ENCODE measurements at places on chromosomes 6 and 20.

DNA sequence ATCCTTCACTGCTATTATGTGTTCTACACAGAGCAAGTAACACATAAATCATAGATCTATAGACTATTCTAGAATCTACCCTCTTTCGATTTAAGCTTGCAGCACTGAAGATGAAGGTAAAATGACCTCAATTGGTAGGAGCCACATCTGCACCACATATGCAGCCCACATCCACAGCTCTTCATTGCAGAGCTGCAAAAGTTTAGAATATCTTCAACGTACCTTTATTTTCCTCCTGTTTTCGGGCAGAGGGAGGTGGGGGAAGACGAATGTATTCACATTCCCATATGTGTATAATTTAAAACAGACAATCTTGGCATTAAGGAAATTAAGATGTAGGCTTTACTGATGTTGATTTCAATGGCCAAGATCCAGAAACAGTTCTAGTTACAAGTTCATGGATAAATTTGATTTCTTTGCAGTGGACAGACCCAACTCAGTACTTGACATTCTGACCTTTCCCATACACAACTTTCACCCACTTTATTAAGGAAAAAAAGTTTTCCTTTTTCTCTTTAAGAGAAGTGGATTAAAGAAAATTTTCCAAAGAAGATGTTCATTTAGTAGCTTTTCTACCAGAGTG, 14.0 kb downstream of the EPB41L2 start:
- no peak for DNase-seq

GRCh38 chr6:106790935-106791334, 161.6 kb downstream of the QRSL1 start:
- DNase-seq = no peak

- no peak for DNase-seq
Measured at GRCh38 chr6:135181333-135182070, 394 bp downstream of the MYB start.

GRCh38 chr20:61558726-61559125, 306.7 kb downstream of the CDH4 start:
- DNase-seq = no peak

GRCh38 chr6:136920216-136920615, 1.9 kb upstream of the SLC35D3 start:
- peak; percentile 4 for DNase-seq

DNA sequence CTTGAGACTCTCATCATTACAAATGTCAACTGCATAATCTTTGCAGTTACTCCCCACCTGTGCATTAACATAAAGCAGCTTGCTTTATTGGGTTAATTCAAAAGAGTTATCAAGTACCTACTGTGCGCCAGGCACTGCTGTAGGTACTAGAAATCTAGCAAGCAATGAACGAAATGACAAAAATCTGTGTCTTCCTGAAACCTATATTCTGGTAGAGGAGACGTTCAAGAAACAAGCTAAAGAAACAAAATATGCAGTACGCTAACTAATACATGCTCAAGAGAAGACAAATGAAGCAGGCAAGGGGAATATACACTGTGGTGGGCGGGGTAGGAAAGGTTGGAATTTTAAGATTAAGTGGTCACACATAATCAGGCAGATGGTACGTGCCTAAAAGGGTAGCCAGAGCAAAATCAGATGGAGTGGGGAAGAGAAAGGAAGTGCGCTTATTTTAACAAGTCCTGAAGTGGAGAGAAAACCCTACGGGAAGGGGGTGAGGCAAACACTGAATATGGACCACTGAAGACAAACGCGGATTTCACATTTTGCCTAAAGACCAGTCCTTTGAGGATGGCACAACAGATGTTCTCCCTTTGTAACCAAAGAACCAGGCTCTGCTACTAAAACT, 1.2 kb downstream of the ELOVL2 start:
- DNase-seq = no peak

- DNase-seq = no peak
Measured at GRCh38 chr6:1553562-1554083, 56.1 kb upstream of the FOXC1 start.

Measured in CD4-positive, alpha-beta T cell treated with Interleukin-12 subunit alpha and Interleukin-12 subunit beta, for 1 hour (primary cell).